ENCODE measurements at places on chromosomes 6 and 20.

- no peak for DNase-seq
Observed at GRCh38 chr6:73515204-73515655, 5.6 kb downstream of the EEF1A1 start.

- no peak for DNase-seq
Observed at GRCh38 chr20:5545455-5545854, 204.7 kb upstream of the SHLD1 start.

DNA sequence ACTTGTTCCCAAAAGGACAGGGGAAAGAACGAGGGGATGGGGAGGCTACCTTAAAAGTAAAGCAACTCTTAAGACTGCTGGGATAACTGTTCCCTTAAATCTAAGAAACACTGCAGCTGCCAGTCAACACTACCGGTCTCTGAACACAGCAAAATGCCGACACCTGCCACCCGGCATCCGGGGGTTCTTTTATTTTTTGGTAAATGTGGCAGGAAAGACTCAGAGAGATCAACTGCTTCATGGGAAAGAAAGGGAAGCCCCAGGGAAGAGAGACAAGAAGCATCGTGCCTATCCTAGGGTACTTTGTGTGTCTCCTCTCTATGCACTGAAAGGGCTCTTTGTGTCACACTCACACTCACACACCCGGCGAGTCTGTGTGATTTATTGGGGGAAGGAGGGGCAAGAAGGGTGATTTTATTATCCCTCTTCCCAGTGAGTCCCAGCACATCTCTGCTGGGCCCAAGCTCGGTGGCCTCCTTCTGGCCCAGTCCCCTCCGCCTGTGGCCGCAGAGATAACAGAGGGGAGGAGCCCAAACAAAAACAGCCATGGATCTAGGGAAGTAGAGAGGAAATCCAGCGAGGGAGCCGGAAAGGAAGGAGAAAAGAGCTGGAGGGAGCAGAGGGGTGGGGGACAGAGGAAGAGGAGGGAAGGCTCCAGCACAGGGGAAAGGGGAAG, 1.4 kb downstream of the FYN start:
- DNase-seq: peak; percentile 47

GRCh38 chr20:61883857-61884393, 181.8 kb downstream of the TAF4 start:
- DNase-seq: no peak

- DNase-seq: no peak
Observed at GRCh38 chr20:64232794-64233193, 22.8 kb upstream of the PCMTD2 start.

DNA sequence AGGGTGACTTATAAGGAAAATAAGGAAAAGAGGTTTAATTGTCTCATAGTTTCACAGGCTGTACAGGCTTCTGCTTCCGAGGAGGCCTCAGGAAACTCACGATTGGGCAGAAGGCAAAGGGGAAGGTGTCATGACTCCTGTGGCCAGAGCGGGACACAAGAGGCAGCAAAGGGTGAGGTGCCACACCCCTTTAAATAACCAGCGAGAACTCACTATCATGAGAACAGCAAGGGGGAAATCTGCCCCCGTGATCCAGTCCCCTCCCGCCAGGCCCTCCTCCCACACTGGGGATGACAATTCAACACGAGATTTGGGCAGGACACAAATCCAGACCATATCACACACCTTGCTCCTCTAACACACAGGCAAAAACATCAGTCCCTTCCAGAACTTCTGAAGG, 254.0 kb downstream of the DLL1 start:
- DNase-seq: no peak

GRCh38 chr6:37137201-37138090, 32.5 kb upstream of the PIM1 start:
- peak; percentile 9 for DNase-seq

DNA sequence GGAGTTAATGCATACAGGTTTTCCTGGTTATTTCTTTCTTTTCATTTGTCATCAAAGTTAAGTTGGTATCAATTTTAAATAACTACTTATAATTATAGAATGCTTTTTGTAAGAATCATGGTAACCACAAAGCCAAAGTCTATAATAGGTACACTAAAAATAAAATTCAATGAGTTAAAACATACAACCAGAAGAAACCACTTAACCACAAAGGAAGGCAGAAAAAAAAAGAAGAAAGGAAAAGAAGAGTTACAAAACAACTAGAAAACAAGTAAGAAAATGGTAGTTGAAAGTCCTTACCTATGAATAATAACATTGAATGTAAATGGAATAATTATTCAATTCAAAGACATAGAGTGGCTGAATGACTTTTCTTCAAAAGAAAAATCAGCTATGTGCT, 45.6 kb downstream of the THBS2 start:
- no peak for DNase-seq

DNA sequence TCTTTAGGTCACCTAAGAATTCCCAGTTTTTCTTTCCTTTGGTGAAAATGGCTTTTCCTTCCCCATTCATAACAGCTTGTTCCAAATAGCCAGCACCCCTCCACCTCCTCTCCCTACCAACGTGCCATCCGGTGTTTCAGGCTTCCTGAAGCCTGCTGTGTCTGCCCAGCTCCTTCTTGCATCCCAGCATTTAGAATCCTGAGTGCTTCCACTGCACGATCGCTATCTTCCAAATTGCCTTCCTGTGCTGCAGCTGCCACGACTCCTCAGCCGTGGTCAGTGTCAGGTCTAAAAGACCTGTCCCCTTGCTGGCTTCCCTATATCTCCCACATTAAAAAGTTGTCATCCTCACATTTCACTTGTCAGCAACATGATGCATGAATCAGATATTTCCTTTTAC, 550.3 kb upstream of the JARID2 start:
- no peak for DNase-seq

GRCh38 chr6:46969206-46969605, 47.5 kb upstream of the ADGRF5 start:
- no peak for DNase-seq

DNA sequence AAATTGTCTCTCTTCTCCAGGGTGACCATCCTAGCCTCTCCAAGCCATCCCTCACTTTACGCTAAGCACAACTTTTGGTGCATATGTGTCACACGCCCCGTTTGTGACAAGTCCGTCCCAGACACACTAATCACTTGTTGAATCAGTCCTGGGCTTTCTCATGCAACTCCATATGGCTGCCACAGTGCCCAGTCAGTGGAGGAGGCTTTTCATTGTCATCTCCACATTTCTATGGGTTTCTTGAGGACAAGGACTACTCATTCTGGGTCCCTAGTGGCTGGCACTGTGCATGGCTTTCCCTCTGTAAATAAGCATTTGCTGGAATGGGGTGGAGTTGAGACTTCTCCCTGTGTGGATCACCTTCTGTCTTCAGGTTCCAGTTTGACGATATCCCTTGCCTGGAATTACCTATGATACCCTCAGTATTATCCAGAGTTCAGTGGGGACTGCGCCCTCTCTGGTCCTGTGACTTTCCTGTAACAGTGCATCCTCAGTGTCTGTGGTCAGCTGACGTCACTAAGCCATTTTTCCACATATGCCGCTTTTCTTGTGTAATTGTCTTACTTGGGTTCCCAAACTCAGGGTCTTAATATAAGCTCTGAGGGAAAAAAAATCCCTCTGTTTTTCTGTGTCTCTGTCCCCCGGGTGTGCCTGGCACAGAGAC, 59.8 kb upstream of the MYL9 start:
- DNase-seq: no peak

- DNase-seq: no peak
Observed at GRCh38 chr6:91646649-91647048, 1059.8 kb upstream of the MAP3K7 start.

- DNase-seq: no peak
Observed at GRCh38 chr20:57651881-57652605, 31.8 kb upstream of the ZBP1 start.

DNA sequence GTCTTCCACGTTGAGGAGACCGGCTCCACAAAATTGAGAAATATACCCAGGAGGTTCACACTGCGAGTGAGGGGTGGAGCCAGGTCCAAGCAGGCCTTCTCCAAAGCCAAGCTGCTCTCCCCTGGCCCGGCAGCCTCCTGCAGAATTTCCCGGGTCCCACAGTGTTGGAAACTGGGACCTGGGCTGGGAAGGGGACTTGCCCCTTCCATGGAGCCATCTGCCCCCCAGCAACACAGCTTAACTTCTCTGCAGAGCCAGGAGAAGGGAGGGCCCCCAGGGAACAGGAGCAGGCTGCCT, 35.4 kb downstream of the MDFI start:
- no peak for DNase-seq

DNA sequence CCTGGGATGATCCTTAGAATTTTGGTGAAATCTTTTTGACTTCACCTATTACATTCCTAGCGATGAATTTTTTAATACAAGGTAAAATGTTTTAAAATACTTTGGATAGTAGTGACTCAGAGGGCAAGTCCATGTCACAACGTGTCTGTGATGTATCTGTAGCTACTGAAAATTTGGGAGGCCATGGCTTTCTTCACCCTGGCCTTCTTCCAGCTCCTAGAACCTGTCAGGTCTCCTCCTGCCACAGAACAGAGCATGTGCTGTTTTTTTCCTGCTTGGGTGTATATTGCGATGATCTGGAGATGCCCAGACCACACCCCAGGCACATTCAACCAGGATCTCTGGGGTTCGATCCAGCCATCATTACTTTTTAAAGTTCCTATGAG, 194.4 kb downstream of the BTBD3 start:
- no peak for DNase-seq

- no peak for DNase-seq
Observed at GRCh38 chr6:54267798-54268197, 40.4 kb upstream of the TINAG start.

DNA sequence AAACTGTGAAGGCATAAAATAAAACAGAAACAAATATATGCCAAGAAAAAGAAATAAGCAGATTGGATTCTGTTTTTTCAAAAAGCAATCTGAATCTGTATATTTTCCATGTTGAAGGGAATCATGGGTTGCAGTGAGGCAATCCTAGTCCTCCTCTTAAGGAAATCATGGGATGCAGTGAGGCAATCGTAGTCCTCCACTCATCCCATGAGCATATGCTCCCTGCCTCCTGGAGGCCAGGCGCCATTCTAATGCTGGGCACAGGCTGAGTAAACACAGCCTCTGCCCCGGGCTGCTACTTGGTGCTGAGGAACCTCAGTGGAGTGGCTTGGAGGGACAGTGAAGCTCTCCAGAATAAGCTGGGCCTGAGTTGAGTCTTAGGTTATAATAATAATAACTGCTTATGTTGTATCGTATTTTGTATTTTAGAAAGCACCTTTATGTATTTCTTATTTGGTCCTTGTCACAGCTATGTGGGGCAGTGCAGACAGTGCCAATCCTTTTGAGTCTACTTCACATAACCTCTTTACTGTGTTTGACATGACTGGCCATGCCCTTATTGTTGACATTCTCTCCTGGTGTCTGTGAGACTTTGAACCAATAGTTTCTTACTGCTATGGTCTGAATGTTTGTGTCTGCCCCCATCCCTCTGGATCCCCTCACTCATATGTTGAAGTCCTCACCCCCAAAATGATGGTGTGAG, 56.6 kb upstream of the CITED2 start:
- DNase-seq: no peak

GRCh38 chr20:41405436-41405835, 38.8 kb upstream of the EMILIN3 start:
- no peak for DNase-seq

- no peak for DNase-seq
Observed at GRCh38 chr20:57180954-57181353, 85.5 kb downstream of the BMP7 start.

GRCh38 chr6:56571605-56572004, 71.1 kb downstream of the DST start:
- no peak for DNase-seq

DNA sequence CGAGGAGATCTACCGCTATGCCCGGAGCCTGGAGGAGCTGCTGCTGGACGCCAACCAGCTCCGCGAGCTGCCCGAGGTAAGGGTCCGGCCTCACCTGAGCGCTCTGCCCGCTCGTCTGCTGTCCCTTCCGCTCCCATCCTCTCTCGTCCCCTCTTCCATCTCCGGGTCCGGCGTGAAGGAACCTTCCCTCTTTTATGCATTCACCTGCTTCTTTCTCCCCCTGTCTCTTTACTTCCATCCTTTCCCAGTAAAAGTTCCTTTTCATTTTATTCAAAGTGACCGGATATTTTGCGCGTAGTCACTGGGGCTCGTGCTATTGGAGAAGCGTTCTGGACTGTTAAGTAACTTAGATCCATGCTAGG, 516 bp downstream of the LRRC1 start:
- no peak for DNase-seq

- DNase-seq: no peak
Observed at GRCh38 chr6:168189200-168190013, 110.4 kb upstream of the FRMD1 start.

DNA sequence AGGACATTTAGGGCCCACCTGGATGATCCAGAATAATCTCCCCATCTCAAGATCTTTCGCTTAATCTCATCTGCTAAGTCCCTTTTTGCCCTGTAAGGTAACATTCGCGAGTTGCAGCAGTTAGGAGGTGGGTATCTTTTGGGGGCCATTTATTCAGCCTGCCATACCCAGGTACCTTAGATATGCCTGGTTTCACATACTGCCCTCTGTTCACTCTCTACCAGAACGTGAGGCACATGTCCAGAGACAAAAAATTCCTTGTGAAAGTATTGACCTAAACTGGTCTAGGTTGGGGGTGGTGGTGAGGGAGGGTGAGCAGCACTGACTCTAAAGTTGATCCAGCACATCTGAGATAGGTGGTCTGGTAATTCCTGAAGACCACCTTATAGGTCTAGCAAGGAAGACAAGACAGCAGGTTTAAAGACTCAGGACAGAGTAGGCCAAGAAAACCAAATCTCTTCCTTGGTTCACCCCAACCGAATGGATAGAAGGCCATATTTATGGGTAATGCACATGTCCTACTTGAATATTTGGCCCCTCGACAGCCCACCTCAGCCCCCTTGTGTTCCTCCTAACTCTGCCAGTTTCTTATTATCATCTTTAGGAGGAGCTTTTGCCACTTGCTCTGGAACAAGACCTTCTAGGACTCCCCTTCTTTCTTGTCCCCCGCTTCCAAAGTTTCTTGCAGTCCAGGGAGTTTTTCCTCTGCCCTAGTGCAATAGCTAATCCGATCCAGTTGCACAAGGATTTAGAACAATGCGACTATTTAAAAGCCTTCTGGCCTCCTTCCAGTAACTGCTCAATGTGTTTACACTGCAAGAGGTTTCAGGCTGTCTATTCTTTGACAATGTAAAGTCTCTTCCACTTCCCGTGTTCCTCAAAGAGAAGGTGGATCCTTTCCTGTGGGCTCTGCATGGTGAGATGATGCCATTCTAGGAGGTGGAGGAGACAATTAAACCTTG, 213.0 kb upstream of the LAMP5 start:
- DNase-seq: no peak

DNA sequence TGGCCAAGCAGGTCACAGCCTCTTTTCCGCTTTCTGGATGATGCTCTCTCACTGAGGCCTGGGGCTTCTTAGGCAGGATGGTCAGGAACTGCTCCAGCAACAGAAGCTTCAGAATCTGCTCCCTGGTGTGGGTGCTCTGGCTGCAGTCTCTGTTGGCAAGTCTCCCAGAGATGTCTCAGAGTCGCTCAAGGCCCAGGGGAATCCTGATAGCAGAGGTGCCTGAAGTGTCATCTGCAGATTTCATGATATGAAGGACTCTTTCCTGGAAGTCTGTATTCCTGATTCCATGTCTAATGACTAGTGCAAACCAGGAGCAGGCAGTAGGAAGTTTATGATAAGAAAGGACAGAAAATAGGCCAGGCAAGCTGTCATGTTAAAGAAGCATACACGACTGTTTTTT, 20.3 kb downstream of the ZSCAN31 start:
- no peak for DNase-seq
